ENCODE measurements at places on chromosomes 7 and 10.

DNA sequence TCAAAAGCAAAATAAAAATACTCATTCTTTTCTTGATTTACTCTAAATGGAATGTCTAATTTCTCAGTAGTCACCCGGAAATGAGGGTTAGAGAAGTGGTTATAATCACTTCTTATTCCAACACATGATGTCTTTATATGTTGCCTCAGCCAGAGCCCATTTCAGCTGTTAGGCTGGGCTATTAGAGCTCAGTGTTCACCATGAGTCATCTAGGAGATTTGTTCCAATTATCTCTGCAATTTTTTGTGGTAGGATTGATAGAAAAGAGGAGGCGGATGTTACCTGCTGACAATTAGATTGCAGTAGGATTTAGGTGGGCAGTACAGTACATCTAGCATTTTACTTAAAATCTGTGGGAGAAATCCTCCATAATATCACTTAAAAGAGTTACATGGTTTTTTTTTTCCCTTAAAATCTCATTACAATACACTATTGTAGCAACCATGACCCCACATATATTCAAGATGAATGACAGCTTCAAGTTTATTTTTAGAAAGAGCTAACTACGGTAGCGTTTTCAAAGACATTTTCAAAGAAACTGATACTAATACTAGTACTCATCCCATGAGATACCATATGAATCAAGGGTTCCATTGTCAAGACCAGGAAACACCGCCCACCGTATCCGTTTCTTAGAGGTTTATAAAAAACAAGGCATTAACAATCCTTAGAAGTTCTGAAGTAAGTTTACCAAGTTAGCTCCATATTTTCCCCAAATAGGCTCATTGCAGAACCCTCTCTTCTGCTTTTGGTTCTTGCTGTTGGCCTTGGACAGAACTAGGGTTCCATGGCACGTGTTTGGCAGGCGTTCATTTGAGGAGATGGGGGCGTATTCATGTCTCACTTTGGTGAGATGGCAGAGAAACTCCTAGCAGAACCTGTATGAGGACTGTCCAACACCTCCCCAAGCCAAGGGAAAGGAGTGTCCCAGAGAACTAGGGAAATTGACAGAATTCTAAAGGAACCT, 10.4 kb downstream of the CPA2 start:
- no peak for DNase-seq

GRCh38 chr10:34969171-34969570, 121.0 kb downstream of the CUL2 start:
- no peak for DNase-seq

DNA sequence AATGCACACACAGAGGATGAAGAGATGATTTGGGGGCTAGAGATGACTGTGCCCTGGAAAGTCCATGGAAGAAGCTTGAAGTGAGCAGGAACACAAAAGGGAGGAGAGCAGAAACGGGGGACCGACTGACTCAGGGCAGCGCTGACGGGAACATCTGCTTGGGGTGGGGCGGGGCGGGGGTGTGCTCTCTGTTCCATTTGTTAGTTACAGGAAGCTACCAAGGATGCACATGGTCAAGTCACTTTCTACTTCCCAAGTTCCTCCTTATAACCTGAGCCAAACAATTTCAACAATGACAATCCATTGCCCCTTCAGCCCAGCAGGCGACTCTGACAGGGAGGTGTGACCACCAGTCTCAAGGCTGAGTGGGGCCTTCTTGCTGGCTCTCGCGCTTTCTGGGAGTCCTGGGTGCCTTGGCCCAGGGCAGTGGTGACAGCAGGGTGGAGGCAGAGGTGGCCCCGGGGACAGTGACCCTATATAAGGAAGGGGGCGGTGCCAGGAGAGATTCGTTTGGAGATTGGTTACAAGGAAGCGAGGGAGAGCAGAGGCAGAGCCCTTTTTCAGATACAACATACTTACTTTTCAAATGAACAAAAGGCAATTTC, 39.6 kb downstream of the CLEC2L start:
- DNase-seq, result no peak

GRCh38 chr10:68271196-68271882, 39.4 kb upstream of the ATOH7 start:
- no peak for DNase-seq

DNA sequence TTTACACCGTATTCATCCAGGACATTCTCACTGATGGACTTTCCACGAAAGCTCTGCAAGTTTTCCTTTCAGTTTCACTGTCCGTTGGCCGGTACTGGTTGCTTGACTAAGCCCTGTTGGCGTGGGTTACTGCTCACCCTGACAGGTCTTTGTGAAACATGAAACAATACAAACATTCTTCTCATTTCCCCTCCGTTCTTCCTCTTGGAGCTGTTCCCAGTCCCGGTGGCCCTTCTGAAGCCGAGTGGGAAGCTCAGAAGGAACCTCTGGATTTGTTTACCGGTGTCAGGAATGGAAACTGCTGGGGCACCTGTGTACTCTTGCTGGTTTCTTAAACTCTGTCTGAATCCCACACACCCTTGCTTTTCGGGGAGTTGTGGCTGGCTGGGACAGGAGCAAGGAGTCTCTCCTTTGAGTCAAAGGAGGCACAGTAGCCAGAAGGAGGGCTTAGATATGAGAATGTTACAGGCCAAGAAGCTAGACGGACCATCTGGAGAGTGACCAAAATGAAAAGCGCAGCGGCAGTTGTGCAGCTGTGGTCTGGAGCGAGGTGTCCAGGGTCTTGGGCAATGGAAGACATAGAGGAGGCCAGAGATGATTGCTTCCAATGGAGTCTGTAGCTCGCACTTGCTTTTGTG, 45.7 kb downstream of the LYZL2 start:
- no peak for DNase-seq

DNA sequence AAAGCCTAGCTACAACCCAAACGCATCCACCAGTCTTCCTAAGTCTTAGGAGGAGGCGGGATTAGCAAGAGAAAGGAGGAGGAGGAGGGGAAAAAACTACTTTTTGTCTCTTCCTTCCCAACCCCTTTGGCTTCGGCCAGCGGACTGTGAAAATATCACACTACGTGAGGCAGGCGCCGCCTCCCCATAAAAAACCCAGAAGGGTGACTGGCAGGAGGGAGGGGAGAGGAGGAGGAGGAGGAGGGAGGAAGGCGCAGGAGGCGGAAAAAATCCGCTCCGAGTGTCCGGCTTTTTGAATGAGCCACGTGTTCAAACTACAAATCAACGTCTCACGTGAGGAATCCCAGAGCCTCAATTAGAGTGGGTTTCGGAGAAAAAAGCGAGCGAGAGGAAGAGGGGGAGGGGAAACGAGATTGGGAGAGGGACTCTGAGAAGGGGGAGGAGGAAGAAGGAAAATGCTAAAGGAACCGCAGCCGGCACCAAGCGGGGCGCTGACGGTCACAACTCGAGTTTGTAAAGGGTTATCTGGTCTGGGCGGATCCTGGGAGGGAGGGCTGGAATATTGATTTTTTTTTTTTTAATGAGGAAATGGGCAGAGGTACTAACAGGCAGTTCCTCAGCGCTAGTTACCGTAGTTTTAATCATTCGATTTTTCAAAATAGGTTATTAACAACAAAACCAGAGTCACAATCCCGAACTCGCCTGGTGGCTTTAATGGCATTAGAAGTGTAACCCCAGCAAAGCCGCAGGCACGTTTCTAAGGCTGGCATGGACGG, at the start of gene IGF2BP3:
Gene IGF2BP3 (minus strand): TSS at position 162 of the 776 bp plus-strand sequence. CDS start 381 bp downstream, outside the sequence.
- peak; percentile 89 for DNase-seq

DNA sequence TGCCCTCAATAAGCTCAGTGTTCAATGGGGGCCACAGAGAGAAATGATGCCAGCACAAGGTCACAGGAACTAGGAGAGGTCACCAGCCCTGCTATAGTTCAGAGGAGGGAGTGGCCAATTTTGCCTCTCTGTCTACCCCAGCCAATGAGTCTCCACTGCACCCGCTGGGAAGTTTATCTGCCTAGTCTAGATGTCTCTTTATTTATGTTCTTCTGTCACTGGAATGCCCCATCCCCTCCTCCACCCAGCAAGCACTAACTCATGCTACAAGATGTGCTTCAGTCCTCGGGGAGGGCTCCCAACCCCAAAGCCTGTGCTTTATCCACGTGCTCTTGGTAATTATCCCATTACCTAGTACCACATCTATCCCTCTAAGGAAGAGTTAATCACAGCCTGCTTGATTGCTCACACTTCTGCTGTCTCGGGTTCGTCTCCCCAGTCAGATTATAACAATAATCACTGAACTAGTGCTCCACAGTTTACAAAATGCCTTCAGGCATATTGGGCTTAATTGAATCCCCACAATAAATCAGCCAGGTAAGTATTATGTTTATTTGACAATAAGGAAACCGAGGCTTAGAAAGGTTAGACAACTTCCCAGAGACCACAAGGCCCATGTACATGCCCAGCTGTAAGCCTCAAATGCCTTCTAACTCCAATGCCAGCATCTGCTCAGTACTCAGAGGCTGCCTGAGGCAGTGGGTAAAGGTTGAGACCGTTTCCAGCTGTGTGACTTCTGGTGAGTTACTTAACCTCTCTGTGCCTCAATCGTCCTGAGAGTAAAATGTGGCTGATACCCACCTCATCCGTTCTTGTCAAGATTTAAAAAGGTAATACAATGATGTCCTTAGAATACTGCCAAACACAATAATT, 3.9 kb downstream of the HIP1 start:
- DNase-seq, result no peak

GRCh38 chr10:27504808-27505460, 830 bp downstream of the RAB18 start:
- no peak for DNase-seq

- no peak for DNase-seq
These were observed 8.0 kb downstream of the VENTX start for GRCh38 chr10:133245439-133246235.

GRCh38 chr7:86050918-86051317, 592.8 kb upstream of the GRM3 start:
- DNase-seq, result no peak
